ENCODE measurements at places on chromosomes 1 and 21.

- no peak for DNase-seq
Measured at GRCh38 chr1:186993996-186994395, 165.2 kb downstream of the PLA2G4A start.

DNA sequence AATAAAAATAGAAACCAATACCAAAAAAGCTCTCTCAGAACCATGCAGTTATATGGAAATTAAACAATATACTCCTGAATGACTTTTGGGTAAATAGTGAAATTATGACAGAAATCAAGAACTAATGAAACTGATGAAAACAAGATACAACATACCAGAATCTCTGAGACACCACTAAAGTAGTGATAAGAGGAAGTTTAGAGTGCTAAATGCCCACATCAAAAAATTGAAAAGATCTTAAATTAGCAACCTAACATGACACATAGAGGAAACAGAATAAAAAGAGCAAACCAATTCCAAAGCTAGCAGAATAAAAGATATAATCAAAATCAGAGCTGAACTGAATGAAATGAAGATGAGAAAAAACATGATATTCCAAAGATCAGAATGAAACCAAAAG is 430.9 kb downstream of the LTN1 start:
- no peak for DNase-seq

- DNase-seq, result no peak
Measured at GRCh38 chr1:170731566-170732251, 67.8 kb downstream of the PRRX1 start.

- DNase-seq, result no peak
Measured at GRCh38 chr21:37869661-37870060, 46.6 kb downstream of the KCNJ6 start.

DNA sequence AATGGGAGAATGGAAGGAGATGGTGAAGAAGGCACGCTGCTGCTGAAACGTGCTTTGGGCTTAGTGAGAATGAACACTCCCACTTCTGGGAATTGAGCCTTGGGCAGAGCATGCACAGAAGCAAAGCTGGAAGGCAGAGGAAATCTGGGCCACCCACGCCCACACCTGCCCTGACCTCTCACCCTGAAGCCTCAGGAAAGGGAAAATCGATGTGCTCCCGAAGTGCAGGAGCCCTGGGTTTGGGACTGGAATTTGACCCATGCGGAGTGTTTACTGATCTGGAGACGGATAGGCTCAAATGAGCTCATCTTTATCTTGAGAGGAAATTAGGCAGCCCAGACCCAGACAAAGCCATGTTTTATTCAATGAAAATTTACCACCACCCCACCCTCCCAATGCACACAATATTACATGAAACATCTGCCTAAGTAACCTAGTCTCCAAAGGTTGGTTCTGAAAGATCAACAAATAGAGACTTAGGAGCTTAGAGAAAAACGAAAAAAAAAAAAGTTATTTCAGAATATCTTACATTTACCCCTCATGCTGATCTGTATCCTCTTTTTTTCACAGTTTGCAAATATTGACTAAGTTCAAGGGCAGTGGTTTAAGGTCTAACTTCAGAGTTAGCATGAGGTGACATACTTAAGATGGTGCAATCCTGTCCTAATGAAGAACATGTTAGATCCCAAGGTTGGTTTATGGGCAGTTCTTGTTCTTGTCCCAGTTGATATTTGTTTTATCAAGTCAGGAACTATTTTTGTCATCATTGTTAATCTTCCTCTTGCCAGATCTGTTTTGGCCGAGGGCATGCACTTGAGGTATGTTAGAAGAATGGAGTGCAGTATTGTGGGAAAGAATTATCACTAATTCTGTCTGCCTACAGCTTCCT is 63.0 kb downstream of the PROX1 start:
- DNase-seq, result no peak

DNA sequence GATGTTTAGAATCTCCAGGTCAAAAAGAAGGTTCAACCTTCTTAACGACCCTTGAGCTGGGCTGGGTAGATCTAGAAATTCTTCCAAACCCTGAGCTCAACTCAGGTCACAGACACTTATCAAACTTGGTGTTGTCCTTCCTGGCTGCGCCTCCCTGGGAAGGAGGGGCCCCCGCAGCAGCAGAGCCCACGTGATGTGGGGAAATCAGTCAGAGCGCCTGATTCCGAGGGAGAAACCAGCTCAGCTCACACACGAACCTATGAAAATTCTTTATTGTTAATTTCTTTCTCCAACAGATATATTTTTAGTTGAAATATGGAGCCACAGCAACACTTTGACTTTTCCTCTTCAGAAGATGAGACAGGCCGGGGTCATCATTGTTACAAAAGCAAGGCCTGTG is 24.3 kb upstream of the CLSTN1 start:
- no peak for DNase-seq

- no peak for DNase-seq
Measured at GRCh38 chr1:177092001-177092400, 72.5 kb downstream of the ASTN1 start.

DNA sequence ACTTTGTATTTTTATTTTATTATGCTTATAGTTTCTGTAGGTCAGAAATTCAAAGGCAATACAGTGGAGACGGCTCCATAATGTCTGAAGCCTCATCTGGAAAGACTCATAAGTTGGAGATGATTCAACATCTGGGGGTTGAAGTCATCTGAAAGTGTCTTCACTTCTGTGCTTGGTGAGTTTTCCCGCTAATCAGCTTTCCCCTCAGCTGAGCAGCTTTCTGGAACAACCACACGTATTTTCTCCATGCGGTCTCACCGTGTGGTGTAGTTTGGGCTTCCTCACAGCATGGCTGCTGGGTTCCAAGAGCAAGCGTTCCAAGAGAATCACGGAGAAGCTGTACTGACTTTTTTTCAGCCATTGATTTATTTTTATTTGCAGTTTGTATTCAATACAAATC is 7.6 kb upstream of the DDI2 start:
- no peak for DNase-seq

DNA sequence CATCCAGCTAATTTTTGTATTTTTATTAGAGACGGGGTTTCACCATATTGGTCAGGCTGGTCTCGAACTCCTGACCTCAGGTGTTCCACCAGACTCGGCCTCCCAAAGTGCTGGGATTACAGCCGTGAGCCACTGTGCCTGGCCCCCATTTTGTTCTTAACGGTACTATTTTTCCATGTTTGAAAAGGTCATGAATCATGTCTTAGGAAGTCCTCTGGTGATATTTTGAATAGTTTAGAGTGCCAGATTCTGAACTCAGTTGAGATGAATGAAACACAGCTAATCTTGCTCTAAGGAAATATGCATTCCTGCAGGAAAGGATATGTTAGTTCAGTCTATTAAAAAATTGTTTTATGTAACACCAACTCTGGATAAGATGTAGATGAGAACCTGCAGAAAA is 62.6 kb upstream of the ATP2B4 start:
- DNase-seq, result no peak

DNA sequence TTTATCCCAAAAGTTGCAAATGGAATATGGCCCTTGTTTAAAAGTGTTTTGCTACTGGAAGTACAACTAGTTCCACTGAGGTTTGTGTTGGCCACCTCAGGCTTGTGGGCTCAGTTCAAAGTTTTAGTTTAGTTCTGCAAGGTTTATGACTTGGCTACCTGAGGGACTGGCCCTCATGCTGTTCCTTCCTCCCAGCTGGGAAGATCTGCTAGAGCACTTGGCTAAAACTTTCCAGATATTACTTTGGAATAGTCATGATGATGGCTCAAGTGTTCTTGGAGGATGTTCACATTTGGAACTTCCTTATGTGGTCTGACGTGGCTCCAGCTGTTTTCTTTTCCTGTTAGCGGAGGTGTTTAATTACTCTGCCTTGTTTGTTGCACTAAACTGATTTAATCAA is 110.2 kb upstream of the IVNS1ABP start:
- no peak for DNase-seq

- DNase-seq, result no peak
Measured at GRCh38 chr1:1399872-1400575, 889 bp upstream of the CCNL2 start.

DNA sequence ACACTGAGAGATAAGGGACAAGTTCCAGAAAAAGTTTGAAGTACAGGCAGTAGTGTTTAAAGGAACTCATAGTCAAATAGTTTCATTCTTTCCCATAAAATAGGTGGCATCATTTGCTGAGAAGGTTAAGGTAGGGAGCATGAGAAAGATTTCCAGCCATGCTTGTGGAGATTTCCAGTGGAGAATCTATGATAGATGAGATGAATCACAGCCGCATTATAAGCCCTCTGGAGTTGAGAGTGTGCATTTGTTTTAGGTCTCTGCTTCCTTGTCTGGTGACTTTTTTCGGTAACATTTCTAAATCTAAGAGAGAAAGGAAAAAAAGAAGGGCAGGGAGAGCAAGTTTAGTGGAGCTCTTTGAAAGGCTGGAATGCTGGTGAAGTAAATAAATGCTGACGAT is 108.7 kb downstream of the DISP1 start:
- no peak for DNase-seq

GRCh38 chr1:59605184-59605583 is 209.6 kb upstream of the HOOK1 start:
- DNase-seq, result no peak

DNA sequence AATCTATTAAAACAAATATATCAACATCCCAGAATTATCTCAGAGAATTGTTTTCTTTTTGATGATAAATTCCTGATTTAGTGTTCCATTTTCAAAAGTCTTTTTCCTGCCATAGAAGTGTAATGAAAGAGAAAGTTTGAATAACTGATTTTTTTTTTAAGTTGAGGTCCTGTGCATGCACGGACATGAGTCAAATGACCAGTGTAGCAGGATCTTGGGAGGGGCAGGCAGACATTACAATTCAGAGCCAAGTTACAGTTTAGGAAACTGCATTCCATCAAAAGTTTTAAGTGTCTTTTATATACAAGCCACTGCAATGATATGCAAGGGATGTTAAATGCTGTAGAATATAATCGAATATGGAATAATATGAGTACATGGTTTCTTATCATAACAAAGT is 227.5 kb downstream of the HMCN1 start:
- DNase-seq, result no peak

- DNase-seq, result no peak
Measured at GRCh38 chr1:219114014-219114413, 59.7 kb upstream of the LYPLAL1 start.

Measured in activated CD4-positive, alpha-beta T cell treated with anti-CD3 and anti-CD28 coated beads, Interleukin-2, amount 50 U/mL, for 4 hours (primary cell).